Right lung (tissue), 10 donors: ENCODE measurements at places on chromosomes 4 and X.

DNA sequence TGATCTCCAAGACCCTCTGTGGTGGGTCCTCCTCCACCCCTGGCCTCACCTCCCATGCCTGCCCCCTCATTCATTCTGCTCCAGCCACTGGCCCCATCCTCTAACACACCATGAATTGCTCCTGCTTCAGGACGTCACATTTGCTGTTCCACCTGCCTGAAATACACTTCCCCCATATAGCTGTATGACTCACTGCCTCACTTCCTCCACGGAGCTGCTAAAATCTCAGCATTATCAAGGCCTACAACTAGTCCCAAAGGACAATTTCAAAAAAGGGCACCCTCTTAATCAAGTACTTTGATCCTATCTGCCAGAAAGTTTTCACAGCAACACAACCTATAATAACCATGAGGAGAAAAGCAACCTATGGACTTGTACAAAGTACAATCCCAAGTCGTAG is 43.6 kb upstream of the PHOX2B start:
- DNase-seq: no peak

DNA sequence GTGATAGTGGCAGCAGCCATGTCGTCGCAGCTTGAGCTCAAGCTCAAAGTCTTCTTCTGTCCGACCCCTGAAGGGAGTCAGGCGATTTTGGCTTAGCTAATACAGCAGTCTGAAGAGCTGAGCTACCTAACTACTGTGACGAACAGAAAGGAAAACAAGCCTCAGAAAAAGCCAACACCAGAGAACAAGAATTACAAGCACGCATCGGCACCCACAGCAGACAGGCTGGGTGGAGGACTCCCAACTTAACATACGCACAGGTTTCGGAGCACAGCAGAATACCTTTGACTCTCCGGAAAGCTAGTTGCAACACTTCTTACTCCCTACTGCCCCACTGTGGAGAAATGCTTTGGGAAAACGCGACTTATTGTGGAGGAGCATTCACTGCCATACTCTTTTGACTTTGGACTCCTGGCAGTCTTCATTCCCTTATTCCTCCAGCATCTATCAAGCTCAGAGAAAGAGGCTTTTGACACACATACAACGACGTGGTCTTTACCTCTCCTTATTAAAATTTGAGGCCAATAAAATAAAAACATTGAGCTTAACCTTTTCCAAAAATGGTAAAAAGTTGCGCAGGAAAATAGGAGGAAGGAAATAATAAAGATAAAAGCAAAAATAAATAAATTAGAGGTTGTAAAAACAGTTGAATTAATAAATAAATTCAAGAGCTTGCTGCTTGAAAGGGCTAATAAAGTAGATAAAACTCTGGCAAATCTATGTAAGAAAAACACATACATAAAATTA is 41.3 kb upstream of the GPC3 start:
- DNase-seq: peak; percentile 48

DNA sequence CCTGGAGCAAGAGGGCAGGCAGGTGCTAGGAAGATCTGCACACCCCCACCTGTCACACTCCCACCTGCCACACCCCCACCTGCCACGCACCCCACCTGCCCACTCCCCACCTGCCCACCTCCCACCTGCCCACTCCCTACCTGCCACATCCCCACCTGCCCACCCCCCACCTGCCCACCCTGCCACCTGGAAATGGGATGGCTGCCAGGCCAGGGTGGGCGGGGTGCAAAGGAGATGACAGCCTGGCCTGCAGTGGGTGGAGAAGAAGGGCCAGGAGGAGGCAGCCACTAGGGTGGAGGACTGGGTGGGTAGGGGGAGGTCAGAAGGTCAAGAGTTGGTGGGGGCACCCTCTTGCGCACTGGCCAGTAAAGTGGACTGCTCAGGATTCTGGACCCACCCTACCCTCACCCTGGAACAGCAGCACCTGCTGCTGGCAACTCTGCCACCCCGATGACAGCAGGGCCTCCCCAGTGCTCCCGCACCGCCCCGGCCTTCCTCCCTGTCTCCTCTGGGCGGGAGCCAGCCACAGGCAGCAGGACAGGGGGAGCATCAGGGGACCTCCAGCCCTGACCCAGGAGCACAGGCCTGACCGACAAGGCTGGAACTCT is 66.8 kb upstream of the NKX1-1 start:
- no peak for DNase-seq

DNA sequence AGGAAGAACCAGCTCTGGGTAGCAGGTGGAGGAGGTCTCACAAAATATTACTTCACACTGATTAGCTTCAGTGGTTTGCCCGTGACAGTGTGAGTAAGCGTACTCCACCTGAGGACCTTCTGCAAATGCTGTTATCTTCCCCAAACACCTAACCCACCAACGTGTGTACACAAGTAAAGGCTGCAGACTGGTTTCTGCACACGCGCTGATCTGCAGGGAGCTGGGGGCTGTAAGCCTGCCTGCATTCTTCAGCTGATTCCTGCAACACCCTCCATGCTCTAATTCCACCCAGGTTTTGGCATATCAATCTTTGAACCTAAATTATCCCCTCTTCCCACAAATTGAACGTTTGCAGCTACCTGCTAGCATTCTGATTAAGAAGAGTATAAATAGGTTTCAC is 820.2 kb downstream of the TRIML1 start:
- DNase-seq: no peak

DNA sequence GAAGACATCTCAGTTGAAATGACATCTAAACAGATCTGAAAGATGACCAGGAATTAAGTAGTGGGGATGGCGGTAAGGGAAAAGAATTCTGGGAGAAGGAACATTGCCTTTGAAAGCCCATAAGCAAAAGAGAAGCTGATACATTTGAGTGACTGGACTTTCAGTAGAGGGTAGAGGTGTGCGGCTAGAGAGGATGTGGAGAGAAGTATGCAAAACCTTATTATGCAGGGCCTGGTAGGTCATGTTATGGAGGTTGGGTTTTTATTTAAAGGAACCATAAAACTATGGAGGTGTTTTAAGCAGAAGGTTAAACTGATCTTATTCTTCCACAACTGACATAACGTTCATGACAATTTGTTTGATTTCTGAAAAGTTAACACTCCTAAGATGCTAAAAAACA is 36.3 kb downstream of the RPS6KA3 start:
- no peak for DNase-seq

GRCh38 chr4:150078579-150079080 is 385 bp downstream of the DCLK2 start:
- DNase-seq: peak; percentile 56

DNA sequence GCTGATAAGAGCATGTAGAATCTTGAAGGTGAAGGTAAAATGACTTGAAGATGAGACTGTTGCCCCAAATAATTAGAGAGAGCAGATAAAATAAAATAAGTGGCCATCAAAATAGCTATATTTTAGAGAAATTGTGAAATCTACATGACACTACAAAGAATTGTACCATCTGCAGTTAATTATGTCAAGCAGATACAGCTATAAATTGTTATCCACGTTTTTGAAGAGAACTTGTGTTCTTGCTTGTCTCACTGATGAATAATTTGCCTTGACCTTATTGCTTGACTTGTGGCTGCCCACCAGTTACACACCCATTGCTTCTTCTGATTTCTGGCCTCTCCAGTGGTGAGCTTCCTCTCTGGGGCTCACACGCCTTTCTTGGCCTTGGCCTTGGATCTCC is 75.8 kb upstream of the TNIP3 start:
- DNase-seq: no peak

DNA sequence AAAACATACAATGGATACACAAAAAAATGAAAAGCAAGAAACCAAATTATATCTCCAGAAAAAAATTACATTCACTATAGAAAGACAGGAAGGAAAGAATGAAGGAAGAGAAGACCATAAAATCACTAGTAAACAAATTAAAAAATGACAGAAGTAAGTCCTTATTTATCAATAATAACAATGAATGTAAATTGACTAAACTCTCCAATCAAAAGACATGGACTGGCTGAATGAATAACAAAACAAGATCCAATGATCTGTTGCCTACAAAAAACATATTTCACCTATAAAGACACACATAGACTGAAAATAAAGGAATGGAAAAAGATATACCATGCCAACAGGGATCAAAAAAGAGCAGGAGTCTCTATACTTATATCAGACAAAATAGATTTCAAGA is 203.2 kb upstream of the F9 start:
- no peak for DNase-seq

DNA sequence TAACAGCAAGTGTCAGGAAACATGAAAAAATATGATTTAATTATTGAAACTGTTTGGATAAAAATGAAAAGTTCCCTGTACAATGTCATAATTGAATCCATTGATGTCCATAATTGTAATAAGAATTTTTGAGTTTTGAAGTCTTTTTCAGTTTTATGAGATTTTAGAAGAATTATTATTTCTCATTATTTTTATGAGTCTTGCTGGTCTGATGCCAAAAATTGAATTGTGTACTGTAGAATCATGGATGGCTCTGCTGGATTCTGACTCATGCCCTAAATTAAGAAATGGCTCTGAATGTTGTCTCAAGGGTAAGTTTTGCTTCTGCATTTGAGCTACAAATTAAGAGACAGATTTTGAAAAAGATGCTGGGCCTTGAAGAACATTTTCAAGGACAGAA is 132.8 kb upstream of the MAP9 start:
- no peak for DNase-seq

- no peak for DNase-seq
Observed at GRCh38 chr4:147368948-147369347, 111.9 kb upstream of the EDNRA start.

DNA sequence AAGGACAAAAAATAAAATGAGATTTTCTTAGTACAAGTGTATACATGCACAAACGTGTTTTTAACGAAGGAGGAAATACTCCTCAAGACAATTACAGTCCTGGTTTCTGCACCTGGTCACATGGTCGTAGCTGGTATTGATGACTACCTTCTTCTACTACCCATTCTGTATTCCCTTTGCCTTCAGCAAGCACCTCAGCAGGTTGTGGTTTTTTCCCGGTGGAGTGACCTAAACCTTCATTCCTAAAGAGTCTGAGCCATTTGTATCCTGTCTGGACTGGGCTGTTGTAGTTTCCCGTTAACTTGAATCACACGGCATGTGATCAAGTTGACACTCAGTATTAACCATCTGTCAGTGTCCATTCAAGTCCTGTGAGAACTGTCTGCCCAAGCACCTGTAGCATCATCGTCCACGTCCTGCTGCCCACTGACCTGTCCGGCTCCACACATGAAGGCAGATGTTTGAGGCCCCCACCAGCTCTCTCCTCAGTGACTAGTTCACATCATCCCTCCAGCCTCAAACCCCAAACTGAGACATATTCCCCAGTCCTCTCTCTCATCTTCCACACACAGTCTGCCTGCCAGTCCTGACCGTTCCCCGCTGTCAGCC is 31.1 kb upstream of the TBC1D14 start:
- no peak for DNase-seq

- DNase-seq: no peak
Observed at GRCh38 chr4:8093587-8094274, 64.9 kb downstream of the ABLIM2 start.

DNA sequence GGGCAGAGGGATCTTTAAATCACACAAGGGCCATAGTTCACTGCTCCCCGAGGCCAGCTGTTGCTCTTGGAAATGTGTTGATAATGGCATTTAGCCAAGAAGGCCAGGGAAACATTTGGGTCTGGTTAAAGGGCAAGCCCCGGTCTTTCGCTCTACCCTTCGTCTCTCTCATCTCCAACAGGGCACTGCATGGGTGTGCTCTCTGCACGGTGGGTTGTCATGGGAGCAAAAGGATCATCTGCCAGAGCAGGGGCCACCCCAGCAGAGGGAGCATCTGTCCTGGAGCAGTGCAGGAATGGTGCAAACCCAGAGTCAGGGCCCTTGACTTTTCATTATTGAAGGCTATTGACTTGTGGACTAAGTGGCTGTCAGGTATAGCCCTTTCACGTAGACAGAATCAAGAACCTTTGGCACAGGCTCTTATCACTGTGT is 22.7 kb upstream of the PGRMC2 start:
- DNase-seq: no peak

DNA sequence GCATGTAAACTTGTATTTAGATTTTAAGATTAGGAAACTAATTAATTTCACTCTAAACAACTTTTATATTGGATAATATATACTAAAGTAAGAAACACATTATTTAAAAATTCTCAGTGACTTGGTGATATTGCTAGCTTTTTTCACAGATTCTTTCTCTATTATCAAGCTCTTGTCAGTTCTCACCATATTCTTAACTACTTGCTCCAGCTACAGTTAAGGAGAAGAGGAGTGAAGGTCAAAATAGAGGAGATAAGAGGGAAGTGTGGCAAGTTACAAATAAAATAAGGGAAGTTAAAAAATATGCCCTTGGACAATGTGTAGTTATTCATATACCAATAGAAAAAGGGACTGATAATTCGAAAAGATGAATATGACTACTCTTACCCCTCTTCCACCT is 34.7 kb upstream of the NAF1 start:
- no peak for DNase-seq

DNA sequence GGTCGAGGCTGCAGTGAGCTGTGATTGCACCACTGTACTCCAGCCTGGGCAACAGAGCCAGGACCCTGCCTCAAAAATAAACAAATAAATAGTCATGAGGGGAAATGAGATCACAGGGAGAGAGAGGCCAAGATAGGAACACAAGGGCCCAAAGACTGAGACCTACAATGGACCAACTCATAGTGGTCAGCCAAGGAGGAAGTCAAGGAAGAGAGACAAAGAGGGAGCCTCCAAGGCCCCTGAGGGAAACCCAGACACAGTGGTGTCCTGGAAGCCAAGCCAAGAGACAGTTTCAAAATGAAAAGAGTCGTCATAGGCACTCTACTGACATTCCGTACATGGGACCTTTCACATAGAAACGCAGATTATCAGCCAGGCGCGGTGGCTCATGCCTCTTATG is 153.3 kb downstream of the BCOR start:
- no peak for DNase-seq

GRCh38 chr4:95106408-95106928 is 348.7 kb downstream of the BMPR1B start:
- DNase-seq: no peak

DNA sequence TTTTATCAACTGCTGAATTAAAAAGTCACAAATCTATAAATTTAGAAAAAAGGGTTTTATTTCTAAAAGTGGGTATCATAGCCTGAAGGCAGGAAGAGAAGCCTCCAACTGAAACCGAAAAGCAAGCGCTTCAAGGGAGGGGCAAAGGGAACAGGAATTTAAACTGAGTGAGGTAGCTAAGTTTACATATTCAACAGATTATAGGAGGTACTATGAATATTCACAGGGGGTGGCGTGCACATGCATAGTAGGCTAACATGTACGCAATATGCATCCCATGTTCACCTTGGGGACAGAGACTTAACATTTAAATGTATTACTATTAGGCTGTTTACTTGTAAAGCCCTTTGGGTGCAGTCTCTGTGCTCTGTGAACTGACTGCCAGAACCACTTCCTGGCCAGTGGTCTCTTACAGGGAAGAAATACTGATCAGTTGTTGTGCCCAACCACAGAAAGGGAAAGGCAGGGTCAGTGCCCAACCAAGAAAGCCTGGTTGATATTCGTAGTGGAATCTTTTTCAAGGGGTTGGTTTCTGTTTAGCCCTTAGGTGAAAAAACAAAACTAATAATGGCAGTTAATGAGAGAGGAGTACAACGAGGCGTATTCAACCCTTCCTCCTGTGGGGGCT is 168.7 kb upstream of the GALNTL6 start:
- DNase-seq: no peak
